MV-4-11 (cell line): ENCODE measurements at places on chromosomes 1 and 21.

- no peak for DNase-seq
Observed at GRCh38 chr1:84675631-84676030, 14.6 kb downstream of the SSX2IP start.

DNA sequence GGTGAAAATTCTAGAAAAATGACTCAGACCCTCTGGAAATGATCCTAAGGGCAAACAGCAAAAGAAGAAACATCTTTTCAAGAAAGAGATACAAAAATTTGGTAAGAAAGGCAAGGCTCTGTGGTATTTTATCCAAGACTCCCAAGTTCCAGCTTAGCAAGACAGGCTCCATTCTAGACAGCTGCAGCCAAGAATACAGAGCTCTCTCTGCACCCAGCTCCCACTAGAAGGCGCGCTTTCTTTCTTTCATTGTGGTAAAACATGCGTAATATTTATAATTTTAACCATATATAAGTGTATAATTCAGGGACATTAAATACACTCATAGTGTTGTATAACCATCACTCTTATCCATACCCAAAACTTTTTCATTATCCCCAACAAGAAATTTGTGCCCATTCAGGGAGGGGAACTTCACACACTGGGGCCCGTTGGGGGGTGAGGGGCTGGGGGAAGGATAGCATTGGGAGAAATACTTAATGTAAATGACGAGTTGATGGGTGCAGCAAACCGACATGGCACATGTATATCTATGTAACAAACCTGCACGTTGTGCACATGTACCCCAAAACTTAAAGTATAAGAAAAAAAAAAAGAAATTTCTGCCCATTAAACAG lies 2.2 kb upstream of the HFM1 start:
- DNase-seq = no peak

- no peak for DNase-seq
Observed at GRCh38 chr1:184388971-184389370, 2.1 kb downstream of the C1orf21 start.

- no peak for DNase-seq
Observed at GRCh38 chr1:56378341-56379070, 200.9 kb downstream of the PLPP3 start.

GRCh38 chr1:89670163-89670562 lies 37.2 kb downstream of the LRRC8C start:
- DNase-seq = peak; percentile 98

DNA sequence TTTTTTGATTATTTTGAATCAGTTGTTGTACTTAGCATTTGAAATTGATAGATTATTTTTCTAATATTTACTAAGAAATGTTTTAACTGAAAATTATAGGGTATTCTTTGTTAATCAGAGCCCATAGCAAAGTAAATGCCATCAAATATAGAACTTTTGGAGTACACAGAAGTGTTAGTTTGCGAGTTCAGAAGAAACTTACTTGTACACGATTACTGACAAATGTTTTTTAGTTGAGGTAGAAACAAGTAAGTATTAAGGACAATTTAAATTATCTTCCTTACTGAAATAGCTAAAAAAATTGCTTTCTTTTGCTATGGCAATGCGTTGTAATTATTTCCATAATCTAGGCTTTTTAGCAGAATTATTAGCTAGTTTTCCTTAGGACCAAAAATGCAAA lies 692.2 kb downstream of the USP25 start:
- DNase-seq = no peak

DNA sequence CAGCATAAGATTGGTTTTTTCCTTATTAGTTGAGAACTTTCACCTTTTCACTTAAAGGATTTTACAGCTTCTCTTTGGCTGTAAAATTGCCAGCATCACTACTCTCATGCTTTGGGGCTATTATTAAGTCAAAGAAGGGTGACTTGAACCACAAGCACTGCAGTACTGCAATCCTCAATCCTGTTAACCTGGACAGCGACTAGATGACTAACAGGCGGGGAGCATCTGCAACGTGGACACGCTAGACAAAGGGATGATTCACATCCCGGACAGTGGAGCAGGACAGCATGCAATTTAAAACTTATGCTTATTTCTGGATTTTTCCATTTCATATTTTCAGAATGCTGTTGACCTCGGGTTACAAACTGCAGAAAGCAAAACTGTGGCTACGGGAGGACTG lies 8.1 kb downstream of the ARV1 start:
- no peak for DNase-seq

DNA sequence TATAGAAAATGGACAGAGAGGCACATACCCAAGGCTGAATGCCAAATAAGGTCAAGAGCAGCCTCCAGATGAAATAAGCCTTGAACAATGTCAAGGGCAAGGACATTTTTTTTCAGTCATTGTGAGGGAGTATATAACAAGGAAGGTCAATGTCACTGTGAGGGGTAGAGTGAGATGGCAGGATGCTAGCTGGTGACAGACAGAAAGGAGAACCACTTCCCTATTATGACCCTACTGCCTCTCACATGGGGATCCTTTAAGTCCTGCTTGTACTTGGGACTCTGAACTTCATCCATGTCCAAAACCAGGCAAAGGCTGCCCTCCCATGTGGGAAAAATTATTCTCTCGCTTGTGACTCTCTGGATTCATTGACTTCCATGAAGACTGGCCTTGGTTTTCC lies 119.5 kb upstream of the COA6 start:
- peak; percentile 68 for DNase-seq

- DNase-seq = no peak
Observed at GRCh38 chr1:55216096-55216495, 932 bp upstream of the USP24 start.

DNA sequence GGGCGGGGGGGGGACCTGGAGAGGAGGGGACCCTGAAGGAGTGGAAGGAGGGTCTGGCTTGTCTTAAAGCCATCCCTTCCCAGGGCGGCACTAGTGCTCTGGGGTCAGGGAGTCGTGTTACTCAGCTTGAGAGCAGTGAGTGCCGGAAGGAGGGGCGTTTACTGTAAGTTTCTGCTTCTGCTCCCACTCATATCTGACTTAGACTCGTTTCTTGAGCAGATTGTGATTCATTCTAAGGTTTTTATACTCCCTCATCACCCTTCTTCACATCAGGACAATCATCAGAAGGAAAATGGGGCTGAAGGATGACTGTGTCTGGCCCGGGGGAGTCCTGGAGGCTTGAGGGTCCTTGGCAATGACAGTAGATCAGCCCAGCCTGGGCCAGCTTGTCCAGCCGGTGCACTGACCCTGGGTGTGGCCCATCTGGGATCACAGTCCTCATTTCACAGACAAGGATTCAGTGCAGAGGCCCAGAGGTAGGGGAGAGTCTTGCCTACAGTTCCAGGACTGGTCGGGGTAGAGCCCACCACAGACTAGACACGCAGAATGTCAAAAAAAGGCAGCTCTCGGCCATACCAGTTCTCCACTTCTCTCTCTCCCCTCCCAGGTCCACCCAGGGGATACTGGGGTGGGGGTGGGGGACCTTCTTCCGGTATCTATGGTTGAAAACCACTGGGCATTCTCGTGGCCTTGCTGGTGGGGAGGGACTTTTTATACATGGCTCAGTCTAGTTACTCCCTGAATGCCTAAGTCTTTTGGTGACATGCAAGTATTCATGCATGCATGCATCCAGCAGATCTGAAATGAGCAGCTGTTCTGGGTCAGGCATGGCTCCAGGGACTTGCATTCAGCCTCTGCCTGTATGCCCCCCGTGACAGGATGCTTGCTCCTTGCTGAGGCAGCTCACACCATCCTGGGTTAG lies 5.1 kb downstream of the TNFRSF8 start:
- DNase-seq = no peak

DNA sequence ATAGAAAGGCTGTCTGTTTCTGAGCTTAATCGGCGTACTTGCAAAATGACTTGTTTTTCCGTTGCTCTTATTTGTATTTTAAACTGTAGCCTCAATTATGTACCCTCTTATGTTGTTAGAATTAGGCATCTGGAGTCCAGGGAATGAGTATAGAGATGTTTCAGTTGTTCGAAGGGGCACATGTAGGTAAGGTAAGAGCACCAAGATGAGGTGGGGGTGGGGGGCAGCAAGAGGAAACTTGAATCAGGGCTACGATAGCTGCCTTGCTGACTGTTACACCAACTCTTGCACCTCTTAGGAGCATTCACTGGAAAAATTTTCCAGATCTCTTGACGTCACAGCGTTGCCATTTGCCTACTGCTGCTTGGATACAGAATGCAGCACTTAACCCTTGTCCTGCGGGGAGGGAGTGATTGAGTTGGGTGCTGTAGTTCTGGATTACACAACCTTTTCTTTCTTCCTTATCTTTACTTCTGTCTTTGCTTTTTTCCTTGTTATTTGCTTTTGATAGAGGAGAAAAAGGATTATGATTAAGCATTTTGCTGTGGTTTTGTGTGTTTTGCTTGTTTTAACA lies 3.2 kb downstream of the ATP1B1 start:
- peak; percentile 52 for DNase-seq

DNA sequence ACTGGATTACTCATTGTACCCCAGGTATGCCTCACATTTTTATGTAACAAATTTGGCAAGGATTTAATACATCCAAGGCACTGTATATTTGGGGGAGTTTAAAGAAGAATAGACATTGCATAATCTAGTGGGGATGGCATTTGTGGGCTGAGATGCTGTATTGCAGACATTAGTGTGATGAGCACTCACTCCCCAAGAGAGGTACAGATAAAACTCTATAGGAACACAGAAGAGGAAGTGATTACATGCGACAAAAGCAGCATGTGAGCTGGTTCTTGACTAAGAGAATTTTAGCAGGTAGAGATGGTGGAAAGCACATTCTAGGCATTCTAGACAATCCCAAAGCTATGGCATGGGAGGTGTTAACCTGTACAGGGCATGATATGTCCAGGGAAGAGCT lies 24.2 kb upstream of the CDC14A start:
- peak; percentile 75 for DNase-seq

GRCh38 chr1:118659646-118660045 lies 328.5 kb downstream of the TBX15 start:
- no peak for DNase-seq
